Activated T-helper 17 cell treated with anti-CD3 and anti-CD28 coated beads, Interleukin-2, amount 50 U/mL, for 72 hours (primary cell): ENCODE measurements at places on chromosomes 1 and 21.

DNA sequence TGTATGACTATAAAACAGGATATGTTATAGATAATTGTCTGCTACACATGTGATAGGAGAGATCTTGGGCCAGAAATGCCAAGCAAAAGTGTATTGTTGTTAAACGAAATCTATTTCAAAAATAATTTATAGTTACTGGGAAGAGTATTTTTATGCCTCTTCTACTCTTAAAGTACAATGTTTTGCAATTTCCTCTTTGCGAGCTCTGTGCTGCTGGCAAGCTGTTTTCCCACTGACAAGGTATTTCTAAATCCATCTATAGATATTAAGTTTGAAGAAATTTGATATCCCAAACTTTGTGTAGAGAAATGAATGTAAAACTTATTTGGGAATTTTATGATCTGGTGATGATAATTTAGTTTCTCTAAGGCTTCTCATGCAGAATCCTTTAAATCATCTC lies 63.3 kb upstream of the PTGFR start:
- ATAC-seq = no peak

- no peak for ATAC-seq
These were observed 12.3 kb downstream of the RORC start for GRCh38 chr1:151819227-151819835.

GRCh38 chr1:222454782-222455181 lies 93.1 kb downstream of the HHIPL2 start:
- ATAC-seq = peak; percentile 12

DNA sequence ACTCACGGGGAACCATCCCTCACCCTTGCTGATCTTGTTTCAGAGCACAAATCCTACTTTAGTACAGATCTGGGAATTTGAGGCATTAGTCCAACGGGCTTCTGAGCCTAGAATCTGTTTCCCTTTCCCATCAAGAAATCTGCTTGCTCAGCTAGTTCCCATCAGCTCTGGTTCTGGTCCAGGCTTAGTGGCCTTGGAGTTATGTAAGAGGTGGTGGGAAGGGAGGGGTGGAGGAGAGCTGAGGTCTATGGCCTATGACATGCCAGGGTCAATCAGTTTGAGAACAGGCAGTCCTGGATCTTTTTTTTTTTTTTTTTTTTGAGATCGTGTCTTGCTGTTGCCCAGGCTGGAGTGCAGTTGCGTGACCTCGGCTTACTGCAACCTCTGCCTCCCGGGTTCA lies 4.1 kb downstream of the GSTM1 start:
- ATAC-seq = no peak

GRCh38 chr1:92567211-92567868 lies 80.6 kb upstream of the GFI1 start:
- ATAC-seq = peak; percentile 96

DNA sequence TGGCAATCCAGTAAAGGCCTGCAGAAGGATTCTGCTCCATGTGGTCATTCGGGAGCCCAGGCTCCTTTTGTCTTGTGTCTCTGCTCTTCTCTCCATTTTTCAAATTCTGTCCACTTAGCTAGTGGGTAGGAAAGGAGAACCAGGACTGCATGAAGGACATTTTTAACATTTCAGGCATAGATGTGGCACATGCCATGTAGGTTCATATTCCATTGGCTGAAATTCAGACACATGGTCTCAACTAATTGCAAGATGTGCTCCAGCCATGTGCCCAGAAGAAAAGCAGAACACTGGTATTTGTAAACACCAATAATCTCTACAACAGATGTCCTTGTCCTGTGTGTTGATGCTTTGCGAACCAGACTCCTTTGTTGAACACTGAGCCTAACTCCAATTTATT lies 85.2 kb upstream of the WLS start:
- ATAC-seq = no peak
